GM13976 (cell line): ENCODE measurements at places on chromosomes 5 and 9.

GRCh38 chr9:97749928-97750327 lies 52.8 kb upstream of the XPA start:
- no peak for DNase-seq

DNA sequence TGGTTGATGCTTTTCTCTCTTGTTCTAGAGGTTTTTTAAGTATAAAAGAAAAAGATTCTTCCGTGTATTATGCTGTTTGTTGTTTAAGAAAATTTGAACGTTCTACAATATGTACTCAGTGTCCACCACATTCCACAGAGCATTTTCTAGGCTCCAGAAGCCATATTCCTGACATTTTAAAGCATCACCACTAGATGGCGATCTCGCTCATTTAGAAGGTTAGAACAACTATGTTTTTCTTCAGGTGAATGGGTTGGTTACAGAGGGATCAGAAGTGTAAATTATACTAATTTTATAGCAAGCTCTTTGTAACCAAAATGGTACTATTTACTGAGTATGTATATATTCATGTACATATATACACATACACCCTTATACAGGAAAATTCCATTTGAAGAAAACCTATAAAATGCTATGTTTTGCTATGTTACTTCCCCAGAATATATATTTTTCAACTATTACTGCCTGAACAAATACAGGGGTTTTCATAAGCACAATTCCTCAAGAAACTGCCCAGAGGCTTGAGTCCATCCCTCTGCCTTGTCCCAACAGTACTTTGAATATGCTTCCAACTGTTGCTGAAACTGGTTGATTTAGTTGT lies 284.3 kb downstream of the CCDC171 start:
- peak; percentile 58 for DNase-seq

- no peak for DNase-seq
These were observed 1787.7 kb downstream of the EFNA5 start for GRCh38 chr5:105882956-105883481.

DNA sequence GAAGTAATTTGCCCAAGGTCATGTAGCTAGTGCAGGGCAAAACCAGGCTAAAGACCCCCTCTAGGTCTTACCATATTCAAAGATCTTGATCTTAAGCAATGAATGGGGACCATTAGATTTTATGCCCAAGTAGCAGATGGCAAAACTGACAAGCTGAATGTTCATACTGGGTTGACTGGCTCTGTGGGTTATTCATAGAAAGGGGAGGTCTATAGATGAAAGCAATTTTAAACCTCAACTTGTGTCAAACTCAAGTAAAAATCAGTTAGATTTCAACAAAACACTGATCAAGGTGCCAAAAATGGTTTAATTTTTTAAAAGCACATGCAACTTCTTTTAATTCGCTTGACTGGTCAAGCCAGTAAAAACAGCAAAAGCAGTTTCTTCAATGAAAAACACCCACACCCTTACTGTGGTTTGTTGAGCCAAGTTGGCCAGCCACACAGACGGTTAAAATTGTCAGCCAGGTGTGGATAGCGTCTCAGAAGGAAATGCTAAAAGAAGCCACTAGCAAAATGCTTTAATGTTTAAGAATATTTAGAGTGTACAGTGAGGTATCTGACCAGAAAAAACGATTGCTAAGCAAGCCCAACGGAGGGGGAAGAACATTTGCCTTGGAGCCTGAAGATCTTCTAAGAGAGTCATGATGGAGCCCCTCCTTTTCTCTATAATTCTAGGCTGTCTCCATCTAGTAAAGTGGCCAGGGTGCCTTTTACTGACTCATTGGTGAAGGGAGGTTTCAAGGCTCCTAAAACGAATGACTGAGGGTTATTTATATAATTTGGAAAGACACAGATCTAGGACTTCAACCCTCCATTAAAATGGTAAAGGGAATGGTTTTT lies 539.6 kb upstream of the CLINT1 start:
- no peak for DNase-seq

DNA sequence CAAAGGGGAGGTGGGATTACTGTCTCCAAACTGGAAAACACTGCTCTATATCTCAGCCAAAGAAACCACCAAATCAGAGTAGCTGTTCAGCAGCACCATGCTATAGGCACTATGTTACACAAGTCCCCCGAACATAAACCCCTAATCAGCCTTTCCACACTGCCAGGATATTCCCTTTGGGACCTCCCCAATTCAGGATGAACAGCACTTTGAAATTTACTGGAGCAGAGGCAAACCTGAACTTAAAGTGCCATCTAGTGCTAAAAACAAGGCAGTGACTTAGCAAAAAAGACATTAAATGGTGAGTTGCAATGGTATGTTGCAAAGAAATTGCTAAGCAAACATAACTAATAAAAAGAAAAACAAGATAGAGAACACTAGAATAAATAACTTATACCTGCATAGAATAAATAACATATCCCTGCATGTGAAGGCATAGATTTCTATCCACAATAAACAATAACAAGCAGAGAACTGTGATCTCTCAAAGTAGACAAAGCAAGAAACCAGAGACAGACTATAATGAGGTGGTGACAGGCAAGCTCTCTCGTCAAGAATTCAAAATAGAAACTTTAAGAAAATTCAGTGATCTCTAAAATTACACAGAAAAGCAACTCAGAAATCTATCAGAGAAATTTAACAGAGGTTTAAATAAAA lies 584.4 kb upstream of the ACO1 start:
- no peak for DNase-seq

GRCh38 chr5:54689411-54690251 lies 172.1 kb downstream of the SNX18 start:
- no peak for DNase-seq

DNA sequence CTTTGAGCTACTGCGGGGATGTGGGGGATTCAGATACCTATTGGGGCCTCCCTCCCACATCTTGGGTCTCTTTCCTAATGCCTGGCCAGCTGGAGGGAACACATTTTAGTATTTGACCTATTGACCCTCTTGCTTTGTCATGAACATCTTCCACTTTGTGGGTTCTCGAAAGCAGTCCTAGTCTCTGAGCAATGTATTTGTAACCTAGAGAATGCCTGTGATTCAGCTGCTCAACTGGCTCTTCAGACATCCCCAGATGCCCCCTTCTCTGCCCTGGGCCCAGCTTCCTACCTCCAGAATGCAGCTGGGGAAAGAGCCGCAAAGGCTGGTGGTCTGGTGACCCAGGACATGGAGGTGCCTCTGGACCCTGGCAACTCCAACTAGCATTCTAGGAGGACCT lies 32.2 kb downstream of the APTX start:
- DNase-seq, result no peak

DNA sequence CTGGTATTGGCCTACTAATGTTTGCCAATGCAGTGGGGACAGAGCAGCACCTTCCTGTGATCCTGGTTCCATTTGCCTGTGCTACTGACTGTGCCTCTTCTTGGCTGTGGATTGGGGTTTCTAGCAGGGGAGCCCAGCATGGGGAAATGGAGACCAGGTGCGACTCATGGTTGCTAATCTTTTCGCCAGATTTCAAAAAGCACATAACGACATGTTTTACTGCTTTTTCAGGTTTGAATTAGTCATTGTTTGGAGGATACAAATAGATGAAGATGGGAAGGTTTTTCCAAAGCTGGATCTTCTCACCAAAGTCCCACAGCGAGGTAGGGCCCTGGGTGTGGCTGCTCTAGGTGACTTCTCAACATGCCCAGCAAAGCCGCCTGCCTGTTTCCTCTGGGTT lies 57.6 kb downstream of the IPPK start:
- DNase-seq, result no peak

DNA sequence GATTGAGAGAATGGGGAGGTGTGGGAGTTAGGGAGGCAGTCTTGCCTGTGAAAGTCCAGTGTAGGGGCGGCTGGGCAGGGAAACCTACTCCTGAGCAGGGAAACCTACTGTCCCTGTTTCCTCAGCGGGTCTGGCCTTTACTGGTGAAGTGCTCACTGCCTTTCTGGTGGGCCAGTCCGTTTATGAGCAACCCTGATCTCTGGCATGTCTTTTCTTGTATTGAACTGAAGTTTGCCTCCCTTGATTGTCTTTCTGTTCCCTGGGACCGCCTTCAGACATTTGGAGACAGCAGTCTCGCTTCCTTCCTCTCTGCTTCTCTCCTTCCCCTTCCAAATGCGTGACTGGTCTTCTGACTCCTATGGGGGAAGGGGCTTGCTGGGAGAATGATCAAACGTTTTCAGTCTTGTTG lies 2.9 kb downstream of the SNX18 start:
- DNase-seq, result no peak

- DNase-seq, result no peak
These were observed 677 bp upstream of the MYORG start for GRCh38 chr9:34377404-34377746.

- DNase-seq, result no peak
These were observed 15.3 kb downstream of the TERT start for GRCh38 chr5:1279443-1280151.

DNA sequence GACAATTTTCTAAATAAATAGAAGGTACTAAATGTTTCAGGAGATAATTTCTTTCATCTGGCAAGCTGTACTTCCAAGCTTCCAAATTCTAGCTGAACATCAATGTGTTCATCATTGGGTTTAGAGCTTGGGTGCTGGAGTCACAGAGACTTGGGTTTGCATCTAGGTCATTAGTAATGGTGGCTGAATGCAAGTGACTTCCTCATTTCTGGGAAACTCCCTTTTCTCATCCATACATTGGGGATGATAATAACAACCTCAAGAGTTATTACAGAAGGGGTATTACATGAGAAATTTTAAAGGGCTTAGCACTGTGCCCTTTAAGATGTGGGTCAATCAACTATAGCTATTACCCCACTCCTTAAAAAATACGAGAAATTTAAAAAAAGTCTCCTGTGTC lies 41.1 kb upstream of the KLF4 start:
- no peak for DNase-seq

- DNase-seq, result no peak
These were observed 16.2 kb downstream of the OR2V2 start for GRCh38 chr5:181163487-181164075.

DNA sequence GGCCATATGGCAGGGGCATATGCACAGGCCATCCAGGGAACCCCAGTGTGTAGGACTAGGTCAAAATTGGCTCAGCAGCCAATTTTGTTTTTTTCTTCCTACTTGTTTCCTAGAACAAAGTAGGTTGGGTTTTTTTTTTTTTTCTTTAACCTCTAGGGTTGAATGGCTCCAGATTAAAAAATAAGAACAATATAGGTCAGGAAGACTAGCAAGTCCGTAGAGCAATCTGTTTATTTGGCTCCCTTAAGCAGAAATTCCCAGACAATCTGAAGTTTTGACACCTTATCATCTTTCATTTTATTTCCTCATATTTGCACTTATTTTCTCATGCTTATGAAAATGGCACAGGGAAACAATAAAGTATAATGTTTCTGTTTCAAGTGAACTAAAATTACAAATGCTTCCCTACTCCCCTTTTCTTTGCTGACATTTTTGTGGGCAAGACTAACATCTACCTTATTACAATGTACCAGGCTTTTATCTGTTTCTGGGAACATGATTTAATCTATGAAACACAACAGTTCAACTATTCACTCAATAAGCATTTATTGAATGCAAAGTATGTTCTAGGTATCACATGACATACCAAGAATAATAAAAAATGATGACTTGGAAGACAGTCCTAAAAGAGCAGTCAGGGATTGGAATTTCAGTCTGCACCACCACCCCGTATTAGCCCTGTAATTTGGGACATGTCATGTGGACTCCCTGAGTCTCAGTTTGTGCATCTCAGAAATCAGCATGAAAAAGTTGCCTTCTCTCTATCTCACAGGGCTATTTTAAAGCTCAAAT lies 30.5 kb downstream of the TLR4 start:
- DNase-seq, result no peak

- peak; percentile 61 for DNase-seq
These were observed 503 bp downstream of the SEMA4D start for GRCh38 chr9:89497257-89497963.

DNA sequence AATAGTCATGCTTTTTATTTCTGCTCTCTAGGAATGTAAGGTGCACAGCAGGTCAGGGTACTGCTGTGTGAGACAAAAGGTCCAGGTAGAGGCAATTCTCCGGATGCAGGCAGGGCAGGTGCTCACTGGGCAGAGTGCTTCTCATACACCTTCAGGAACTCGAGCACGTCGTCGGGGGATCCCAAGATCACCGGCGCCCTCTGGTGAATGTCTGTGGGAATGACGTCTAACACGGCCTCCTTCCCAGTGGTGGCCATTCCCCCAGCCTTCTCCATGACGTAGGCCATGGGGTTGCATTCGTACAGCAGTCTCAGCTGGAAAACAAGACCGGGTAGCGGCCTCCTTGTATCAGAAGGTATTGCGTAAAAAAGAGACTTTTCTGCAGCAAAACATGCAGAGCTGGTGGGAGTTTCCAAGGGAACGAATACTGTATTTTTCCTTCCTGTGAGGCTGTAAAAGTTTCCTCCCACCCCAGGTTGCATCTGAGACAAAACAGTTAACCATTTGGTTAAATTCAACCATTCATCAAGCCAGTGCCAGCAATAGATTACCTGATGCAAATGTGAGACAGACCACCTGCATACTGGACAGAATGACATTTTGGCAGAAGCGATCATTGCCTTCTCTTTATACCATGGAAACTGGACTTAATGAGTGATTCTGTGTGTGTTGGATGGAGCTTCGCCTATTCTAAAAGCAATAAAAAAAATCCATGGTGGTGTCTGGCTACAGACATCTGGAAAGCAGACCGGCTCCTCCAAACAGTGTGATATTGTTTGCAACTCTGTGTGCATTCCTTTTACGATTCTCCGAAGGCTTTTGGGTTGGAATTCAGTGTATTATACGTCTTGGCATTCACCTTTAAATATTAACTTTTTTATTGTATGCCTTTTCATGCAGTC lies 9.9 kb upstream of the FBP2 start:
- peak; percentile 88 for DNase-seq

GRCh38 chr5:86968301-86968753 lies 299.4 kb upstream of the RASA1 start:
- DNase-seq, result peak; percentile 2

- no peak for DNase-seq
These were observed 243.0 kb downstream of the RAB3C start for GRCh38 chr5:58825899-58826298.

GRCh38 chr5:181161534-181162175 lies 14.3 kb downstream of the OR2V2 start:
- DNase-seq, result no peak

DNA sequence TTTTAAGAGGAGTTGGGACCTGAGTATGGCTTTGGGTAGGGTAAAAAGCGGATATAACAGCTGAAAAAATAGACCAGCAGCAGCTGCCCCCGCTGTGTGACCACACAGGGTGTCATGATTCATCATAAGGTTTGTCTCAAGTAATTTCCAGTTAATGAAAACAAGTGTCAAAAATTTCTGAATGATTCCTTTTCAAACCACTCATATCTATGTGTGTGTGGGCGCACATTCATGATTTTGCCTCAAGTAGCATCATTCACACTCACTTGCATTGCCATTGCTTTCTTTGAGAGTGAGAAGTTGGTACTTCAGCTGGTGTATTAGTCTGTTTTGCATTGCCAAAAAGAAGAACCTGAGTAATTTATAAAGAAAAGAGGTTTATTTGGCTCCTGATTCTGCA lies 12.1 kb upstream of the TNFAIP8 start:
- DNase-seq, result no peak

- no peak for DNase-seq
These were observed 18.2 kb upstream of the ESM1 start for GRCh38 chr5:55003432-55004065.

DNA sequence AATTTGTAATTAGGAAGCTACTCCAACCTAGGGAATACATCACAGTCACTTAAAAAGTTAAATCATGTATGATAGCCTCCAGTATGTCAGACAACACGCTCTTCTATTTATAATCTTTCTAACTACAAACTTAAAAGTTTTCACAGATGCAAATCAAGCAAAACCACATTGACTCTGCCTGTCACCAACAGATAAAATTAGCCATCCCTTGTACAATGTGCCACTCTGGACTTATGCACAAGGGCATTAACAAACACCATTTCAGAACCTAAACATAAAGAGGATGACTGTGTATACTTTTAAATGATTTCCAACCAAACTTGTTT lies 14.7 kb downstream of the ERP44 start:
- DNase-seq, result peak; percentile 9
